ENCODE measurements at places on chromosomes 6 and 20.

DNA sequence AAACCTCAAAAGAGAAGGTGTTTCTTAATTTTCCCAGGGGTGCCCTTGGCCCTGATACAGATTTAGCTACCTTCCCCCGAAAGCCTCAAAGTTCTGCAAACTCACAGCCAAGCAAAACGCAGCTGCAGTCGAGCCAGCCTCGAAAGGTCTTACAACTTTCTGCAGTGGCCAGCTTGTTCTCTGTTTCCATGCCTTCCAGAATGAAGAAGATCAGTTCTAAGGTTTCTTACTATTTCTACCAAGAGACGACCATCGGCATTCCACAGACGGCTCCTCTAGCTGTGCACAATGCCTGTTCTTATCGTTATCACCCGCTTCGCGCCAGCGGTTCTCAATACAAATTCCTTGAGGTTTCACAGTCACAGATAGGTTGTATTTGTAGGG lies 28.5 kb upstream of the CCR6 start:
- no peak for DNase-seq

DNA sequence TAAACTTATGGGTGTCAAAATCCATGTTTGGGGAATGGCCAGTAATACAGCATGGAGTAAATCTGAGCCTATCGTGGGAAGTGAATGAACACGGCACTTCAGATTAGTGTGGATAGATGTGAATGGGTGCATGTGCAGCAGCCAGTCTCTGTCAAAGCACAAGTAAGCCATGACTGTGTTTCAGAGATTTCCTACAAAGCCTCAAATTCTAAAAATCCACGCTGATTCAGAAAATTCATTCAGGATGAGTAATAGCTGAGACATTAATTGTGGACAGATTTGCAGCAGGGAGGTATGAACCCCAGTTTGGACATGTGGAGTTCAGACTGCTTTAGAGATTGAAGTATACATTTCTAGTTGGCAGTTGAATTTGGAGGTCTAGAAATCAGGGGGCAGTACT lies 115.1 kb downstream of the QKI start:
- DNase-seq: no peak

- no peak for DNase-seq
These were observed 67.3 kb downstream of the STK35 start for GRCh38 chr20:2168946-2169345.

- no peak for DNase-seq
These were observed 102.8 kb upstream of the PRSS16 start for GRCh38 chr6:27144740-27145079.

DNA sequence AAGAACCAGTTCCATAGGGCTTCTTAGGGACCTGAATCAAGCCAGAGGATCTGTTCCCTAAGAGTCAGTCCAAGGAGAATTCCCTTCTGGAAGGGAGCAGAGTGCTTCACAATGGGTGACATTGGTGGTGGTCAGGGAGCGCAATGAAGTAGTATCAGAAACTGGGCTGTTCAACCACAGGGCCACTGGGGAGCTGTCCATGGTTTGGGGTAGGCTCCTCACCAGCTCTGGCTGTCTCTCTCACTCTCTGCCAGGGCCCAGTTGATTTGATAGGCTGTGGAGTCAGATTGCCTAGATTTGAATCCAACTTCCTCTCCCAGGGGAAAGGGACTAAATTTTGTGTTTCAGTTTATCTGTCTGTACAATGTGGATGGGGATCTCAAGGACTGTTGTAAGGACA lies 36.7 kb upstream of the CHD6 start:
- no peak for DNase-seq

DNA sequence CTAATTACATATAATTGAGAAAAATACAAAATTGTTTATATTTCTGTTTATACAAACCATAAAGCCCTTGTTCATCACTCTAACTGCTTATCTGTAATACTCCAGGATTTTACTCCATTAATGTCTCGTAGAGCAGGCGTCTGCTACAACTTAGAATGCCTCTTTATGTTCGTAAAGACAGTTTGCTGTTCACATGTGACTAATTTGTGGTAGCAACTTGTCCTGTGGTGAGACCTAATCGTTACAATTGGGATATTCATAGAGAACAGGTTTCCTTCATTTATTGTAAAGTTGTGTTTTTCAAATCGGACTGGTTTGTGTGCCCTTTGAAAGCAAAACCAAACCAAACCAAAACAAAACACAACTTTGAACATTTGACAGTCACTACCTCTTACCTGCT lies 149.7 kb downstream of the ASCC3 start:
- no peak for DNase-seq

GRCh38 chr6:165605901-165606739 lies 56.9 kb downstream of the PDE10A start:
- DNase-seq: no peak

DNA sequence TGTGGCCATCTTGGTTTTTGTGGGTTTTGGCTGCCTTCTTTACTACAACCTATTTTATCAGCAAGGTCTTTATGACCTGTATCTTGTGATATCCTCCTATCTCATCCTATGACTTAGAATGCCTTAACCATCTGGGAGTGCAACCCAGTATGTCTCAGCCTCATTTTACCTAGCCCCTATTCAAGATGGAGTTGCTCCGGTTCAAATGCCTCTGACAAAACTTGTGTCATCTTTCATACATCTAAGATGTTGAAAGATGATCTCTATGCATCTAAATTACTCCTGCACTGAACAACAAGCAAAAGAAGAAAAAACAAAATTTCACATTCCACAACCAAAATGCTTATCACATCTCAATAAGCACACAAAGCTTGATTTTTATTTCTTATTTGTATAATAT lies 129.5 kb upstream of the CNR1 start:
- no peak for DNase-seq

GRCh38 chr6:114344246-114344970 lies 1.6 kb upstream of the HS3ST5 start:
- DNase-seq: no peak

GRCh38 chr20:13243826-13244376 lies 22.8 kb downstream of the ISM1 start:
- no peak for DNase-seq

- no peak for DNase-seq
These were observed 202.4 kb downstream of the SMOC2 start for GRCh38 chr6:168643401-168643800.

DNA sequence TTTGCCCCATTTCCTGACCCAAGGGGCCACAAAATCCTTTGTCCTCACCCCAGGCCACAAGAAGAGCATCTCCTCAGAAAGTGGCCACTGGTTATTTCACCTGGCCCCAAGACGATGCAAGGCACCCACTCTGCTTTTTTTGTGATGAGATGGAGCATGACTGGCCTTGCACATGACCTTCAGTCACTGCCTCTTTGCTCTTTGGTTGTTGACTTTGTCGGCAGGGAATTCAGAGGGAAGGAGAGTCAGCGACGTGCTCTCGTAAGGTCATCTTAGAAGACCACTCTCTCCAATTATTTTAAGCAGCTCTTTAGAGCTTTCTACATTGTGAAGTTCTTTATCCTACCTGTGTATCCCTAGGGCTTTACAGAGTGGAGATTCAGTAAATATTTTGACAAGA lies 306.7 kb downstream of the PLCB1 start:
- DNase-seq: no peak

DNA sequence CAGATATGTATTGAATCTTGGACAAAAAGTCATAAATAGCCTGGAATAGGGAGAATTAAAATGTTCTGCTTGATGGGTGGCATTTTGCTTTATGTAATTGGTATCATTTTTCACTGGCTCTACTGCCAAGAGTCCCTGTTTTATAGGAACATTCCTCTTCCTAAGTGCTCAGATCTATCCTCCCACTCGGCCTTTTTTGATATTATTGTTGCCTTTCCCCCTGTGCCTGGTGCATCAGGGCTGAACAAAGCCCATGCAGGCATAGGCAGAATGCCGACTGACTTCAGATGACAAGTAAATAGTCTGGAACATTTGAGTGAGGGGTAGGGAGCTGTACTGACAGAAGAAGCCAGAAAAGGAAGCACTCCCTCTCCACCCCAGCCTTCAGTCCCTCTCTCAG lies 127.0 kb downstream of the PKHD1 start:
- no peak for DNase-seq

- no peak for DNase-seq
These were observed 222.0 kb upstream of the SGK1 start for GRCh38 chr6:134539865-134540323.

- DNase-seq: no peak
These were observed 74.5 kb downstream of the PDE10A start for GRCh38 chr6:165588515-165588914.

- no peak for DNase-seq
These were observed 113.4 kb upstream of the CARMIL1 start for GRCh38 chr6:25165800-25166199.

GRCh38 chr6:167341665-167342655 lies 17.1 kb downstream of the TTLL2 start:
- DNase-seq: no peak

- DNase-seq: no peak
These were observed 2.2 kb upstream of the RAB44 start for GRCh38 chr6:36695414-36695813.

DNA sequence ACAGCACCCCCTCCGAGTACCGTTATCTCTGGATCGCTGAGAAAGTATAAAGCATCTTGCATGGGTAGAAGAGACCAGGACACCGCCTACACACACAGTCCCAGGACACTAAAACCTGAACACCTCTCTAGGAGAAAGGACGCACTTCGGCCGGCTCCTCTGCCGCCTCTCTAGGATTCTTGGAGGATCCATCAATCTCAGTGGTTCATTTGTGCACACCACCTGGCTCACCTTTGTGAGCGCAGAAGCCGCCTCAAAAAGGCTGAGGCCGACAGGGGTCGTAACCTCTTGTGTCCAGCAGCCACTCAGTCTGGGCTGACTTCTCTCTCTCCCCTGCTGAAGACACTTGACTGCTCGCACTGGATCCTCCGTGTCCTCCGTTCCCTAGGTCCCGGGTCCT lies 13.5 kb downstream of the ZSCAN23 start:
- no peak for DNase-seq

DNA sequence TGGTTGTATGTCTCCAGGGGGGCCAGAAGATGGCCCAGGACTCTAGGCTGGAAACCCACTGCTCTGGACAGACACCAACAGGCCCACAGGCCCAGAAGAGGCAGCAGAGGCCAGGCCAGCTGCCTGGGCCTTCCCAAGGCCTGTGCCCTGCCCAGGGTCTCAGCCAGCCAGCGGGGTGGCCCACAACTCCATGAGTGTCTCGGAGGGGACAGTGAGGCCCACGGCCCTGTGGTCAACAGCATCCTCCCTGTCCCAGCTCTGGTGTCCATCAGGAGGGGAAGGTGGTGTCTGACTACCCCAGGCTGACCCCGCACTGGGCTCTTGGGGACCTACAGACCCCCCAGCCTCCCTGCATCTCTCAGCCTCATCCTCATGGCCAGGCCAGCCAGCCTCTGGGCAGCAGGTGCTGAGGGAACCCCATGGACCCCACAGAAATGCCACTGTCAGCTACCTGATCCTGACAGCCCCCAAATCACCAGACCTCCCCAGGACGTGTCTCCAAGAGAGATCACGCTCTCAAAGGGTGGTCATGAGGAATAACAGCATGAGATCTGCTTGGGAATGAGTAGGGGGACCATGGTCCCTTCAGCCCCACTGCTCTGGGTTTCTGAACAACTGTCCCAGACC lies 112.4 kb downstream of the NOL4L start:
- no peak for DNase-seq

- DNase-seq: no peak
These were observed 55.5 kb upstream of the CHRNA4 start for GRCh38 chr20:63416631-63417030.

GRCh38 chr6:63744810-63745209 lies 109.2 kb downstream of the PHF3 start:
- no peak for DNase-seq

GRCh38 chr6:149324428-149324827 lies 6.9 kb downstream of the TAB2 start:
- no peak for DNase-seq

GRCh38 chr6:135499441-135500340 lies 2.2 kb upstream of the AHI1 start:
- no peak for DNase-seq

DNA sequence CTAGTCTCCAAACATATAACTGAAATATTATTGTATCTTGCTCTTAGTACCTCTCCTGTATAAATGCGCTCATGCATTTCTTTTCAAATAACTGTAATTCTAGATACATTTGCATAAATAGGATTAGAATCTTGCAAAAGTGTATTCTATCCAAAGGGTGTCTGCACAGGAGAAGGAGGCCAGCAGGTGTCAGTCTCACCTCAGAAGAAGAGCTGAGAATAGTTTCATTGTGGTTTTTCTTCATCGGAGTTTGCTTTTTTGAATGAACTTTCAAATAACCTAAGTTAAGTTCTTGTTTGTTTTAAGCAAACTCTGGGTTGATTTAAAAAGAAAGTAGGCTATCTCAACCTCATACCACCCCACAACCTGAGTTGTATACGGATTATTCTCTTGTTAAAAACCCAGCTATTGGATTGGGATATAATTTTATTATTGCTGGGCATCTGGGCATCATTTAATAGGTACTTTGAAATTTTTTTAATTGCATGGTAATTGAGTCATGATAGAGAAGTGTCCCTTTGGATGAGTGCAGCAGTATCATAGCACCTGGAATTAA lies 125.0 kb upstream of the MLIP start:
- no peak for DNase-seq

DNA sequence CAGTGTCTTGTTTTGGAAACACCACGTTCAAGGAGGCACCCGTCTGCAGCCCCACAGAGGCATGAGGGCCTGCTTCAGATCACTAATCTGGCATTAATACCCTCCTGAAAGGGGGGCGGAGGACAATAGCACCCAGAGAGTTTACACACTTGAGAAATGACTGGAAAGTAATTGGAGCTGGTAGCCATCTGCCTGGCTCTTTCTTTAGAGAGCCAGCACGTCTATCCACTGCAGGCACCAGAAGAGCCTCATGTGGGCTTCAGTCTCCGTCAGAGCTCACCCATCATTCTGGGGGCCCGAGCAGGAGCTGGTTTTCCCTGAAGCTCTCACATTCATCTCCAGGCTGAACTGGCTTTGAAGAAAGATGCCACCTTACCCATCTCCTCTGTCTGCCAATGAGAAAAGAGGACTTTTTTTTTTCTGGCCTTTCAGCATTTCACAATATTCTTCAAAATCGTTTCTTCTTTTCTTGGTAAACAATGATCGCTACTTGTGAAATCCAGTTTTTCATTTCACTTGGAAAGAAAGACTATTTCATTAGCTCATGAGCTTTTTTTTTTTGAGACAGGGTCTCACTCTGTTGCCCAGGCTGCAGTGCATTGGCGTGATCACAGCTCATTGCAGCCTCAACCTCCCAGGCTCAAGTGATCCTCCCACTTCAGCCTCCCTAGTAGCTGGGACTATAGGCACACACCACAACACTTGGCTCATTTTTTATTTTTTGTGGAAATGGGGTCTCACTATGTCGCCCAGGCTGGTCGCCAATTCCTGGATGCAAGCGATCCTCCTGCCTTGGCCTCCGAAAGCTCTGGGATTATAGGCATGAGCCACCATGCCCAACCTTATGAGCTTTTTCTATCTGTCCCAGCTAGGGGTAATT lies 124.7 kb upstream of the ZNF217 start:
- DNase-seq: no peak

DNA sequence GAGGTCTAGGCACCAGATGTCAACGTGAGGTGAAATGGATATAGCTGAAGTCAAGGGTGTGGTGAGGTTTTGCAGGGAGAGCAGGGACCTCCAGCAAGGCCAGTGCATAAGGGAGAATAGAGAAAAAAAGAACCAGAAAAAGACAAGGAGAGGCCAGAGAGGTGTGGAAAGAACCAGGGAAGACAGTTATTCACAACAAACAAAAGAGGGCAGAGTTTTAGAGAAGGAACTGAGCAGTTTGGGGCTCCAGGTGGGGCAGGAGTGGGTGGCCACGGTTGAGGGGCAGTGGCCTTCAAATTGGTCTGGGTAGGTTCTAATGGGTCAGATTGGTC lies 11.6 kb upstream of the NQO2 start:
- no peak for DNase-seq

- DNase-seq: peak; percentile 10
These were observed 1.1 kb downstream of the ID1 start for GRCh38 chr20:31605902-31606803.
